ENCODE measurements at places on chromosomes 4 and X. TPM values are rescaled to one million over a fixed set of nuclear protein-coding genes. Genes with fewer than 3 reads are reported as not detected.

The TRAPPC11 gene
- polyA plus RNA-seq = 30.7 TPM

The SORCS2 gene
- polyA plus RNA-seq = 0.46 TPM

The GYG2 gene
- polyA plus RNA-seq = not detected

The HDAC8 gene
- 14.3 TPM for polyA plus RNA-seq

The PPEF1 gene
- 0.32 TPM for polyA plus RNA-seq

DNA sequence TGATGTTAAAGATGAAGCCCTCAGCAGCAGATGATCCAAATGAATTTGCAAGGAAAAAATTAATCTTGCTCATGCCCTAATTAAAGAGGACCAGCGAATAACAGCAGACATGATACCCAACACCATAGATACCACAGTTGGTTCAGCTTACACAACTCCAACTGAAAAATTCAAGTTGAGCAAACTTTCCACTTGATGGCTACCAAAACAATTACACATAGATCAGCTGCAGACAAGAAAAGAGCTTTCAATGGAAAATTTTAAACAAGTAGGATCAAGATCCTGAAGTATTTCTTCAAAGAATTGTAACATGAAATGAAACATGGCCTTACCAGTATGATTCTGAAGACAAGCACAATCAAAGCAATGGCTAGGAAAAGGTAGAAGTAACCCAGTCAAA, 90.0 kb downstream of the KLHL13 start:
- H3K27ac ChIP-seq = no peak overlapping the region
- H3K27me3 ChIP-seq = no peaks in the 10 kb centered on the region
- H3K4me3 ChIP-seq = no peak overlapping the region
- no peaks in the 10 kb centered on the region for H3K4me1 ChIP-seq
- no peaks in the 10 kb centered on the region for H3K36me3 ChIP-seq
- DNase-seq = no peak

DNA sequence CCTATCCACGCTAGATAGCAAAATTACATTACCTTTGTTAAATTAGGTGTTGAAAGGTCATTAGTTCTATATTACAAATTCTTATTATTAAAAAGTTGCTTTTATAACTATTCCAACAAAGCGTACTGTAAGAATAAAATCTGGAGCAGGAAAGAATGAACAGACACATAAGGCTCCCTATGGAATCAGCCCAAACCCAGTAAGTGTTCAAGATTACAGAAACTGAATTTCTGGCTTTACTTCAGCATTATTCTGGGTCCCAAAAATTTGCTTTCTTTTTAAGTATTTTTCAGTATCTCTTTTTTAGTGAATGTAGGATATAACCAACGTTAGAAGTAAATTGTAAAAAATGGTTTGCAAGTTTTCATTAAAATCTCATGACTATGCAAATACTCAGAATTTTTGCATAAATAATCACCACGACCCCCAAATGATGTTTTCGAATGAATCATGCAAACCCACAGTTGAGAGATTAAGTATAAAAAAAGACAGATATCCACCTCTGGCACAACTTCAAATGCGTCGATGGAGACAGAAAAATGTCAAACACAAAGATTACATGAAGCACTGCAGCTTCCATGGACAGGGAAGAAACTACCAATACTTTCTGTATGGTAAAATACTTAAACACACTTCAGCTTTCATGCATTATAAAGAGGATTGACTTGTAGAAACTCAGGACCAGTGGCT, 238.5 kb downstream of the RASL11B start:
- no peaks in the 10 kb centered on the region for H3K4me1 ChIP-seq
- H3K27me3 ChIP-seq = no peaks in the 10 kb centered on the region
- no peaks in the 10 kb centered on the region for H3K36me3 ChIP-seq
- H3K4me3 ChIP-seq = no peak overlapping the region
- H3K27ac ChIP-seq = no peak overlapping the region

DNA sequence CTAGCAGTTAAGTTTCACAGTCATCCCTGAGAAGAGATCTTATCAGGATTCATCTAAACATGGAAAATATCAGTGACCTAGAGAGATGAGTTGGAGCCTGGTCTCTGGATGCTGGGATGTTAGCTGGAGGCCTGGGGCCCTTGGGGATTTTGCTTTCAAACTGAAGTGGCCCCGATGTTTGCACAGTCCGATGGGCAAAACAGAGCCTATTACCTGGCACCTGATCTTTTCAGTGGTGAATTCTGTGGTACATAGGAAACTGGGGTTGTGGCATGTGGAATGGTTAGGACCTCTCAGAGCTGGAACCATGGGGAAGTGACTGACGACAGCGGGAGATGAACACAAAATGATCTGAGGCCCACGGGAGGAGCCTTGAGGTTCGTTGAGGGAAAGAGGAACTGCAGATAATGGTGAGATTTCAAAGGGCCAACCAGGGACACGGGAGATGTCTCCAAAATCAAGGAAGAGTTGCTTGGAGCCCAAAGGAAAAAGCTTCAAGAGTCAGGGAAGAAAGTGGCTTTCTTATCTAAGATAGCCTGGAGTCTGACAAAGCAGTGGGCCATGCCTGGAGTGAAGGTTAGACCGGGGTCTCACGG, 17.8 kb upstream of the TENM3 start:
- H3K4me3 ChIP-seq = no peak overlapping the region
- no peak overlapping the region for H3K27ac ChIP-seq
- no peaks in the 10 kb centered on the region for H3K36me3 ChIP-seq
- no peaks in the 10 kb centered on the region for H3K4me1 ChIP-seq
- no peaks in the 10 kb centered on the region for H3K27me3 ChIP-seq
- no peak for DNase-seq

DNA sequence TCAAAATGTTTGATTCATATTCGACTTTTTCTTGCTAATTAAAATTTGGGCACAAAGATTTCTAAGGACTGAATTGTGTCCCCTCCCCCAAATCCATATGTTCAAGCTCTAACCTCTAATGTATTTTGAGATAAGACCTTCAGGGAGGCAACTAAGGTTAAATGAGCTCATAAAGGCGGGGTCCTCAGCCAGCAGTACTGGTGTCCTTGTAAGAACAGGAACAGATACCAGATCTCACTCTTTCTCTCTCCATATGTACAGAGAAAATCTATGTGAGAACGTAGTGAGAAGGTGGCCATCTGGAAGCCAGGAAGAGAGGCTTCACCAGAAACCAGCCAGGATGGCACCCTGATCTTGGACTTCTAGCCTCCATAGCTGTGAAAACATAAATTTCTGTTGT, 116.9 kb downstream of the VEGFC start:
- no peak overlapping the region for H3K4me3 ChIP-seq
- no peak for DNase-seq
- no peaks in the 10 kb centered on the region for H3K36me3 ChIP-seq
- H3K4me1 ChIP-seq = no peaks in the 10 kb centered on the region

GRCh38 chr4:3655485-3655884, 110.7 kb upstream of the ADRA2C start:
- H3K4me1 ChIP-seq = no peaks in the 10 kb centered on the region
- DNase-seq = no peak
- no peaks in the 10 kb centered on the region for H3K36me3 ChIP-seq
- H3K27me3 ChIP-seq = no peaks in the 10 kb centered on the region
